ENCODE measurements at places on chromosomes 2 and 18.

GRCh38 chr2:42178335-42178734 lies 9.2 kb downstream of the EML4 start:
- no peak for DNase-seq

DNA sequence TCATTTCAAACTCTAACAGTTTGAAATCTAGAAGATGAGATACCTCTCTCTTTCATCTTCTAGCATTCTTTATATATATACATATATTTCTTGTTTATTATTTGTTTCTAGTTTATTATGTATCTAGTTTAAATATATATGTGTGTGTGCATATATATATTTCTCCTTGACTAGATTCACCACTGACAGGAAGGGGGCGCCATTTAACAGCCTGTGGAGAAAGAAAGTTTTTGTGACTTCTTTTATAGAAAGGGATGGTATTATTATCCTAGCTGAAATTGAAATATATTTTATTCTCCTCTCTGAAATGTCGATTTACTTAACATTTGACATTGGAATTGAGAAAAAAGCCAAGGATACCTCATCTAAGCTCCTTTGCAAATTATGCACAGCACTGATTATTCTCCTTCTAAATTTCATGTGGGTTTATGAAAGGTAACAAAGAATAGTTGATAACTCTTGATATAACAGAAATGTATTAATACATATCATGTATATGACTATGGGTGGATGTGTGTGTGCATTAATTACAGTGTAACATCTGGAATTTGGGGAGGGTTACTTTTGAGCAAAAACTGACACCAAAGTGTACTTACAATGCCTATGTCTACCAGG lies 160.7 kb upstream of the NT5C1B start:
- DNase-seq: peak; percentile 7

DNA sequence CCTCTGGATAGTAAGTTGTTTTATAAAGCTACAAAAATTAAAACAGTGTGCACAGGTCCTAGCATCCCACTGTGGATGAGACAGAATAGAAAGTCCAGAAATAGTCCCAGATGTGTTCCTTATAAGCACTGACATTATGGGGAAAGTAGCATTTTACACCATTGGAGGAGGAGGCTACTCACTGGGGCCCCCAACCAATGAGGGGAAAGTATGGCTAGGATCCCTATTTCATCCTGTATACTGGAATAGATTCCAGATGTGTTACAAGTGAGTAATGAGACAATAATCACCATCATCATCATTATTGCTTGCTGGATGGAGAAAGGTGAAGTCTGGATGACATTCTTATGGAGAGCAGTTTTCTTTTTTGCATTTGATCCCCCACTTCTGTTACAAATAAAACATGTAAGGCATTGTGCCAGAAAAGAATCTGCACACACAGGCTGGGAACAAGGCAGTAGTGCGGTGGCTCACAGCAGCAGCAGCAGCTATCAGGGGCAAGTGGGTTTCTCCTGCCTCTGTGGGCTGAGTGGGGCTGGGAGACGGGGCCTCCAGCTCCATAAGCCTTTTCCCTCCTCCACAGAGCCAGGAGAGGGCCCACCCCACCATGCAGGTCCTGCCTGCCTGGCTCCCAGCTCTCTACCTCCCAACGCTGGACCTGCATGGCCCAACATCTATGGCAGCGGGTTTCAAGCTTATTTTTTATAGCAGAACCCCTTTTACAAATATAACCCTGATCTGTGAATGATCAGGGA lies 5.0 kb downstream of the ARID5A start:
- DNase-seq: no peak

DNA sequence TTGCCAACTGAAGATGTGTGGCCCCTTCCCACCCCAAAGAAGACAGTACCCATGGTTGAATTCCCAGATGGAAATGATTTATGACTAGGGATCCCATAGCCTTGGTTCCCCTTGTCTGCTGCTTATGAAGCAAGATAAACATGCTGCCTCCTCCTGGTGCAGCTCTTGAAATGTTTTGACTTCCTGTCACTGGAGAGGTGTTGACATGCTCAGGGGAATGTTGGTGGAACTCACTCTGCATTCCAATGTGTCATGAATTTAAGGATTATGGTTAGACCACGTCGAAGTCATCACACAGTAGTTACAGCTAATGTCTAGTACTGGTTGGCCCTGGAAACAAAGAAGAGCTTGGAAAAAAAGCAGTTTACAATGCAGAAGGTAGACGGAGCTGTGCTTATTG lies 69.0 kb upstream of the FAM110C start:
- DNase-seq: no peak

DNA sequence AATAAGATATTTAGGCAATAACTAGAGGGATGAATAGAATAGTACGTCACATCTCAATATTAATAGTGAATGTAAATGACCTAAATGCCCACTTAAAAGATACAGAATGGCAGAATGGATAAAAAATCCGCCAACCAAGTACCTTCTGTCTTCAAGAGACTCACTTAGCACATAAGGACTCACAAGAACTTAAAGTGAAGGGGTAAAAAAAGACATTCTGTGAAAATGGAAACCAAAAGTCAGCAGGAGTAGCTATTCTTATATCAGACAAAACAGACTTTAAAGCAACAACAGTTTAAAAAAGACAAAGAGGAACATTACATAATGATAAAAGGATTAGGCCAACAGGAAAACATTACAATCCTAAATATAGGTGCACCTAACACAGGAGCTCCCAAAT lies 56.7 kb upstream of the DSC1 start:
- no peak for DNase-seq

- DNase-seq: no peak
These were observed 15.3 kb upstream of the CREB1 start for GRCh38 chr2:207514451-207514850.

DNA sequence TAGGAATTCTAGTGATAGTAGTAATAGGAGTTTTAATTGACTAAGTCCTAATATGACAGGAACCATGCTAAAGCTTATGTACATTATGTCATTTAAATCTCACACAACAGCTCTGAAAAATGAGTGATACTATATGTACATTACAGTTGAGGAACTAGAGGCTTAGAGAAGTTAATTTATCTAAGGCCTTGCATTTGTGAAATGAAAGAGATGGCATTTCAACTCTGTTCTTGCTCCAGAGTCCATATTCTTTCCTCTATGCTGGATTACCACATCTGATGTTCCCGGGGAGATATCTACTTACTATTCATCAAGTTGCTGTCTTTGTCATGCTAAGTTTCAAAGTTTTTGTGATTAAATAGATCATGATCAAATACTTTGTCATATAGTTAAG lies 5.7 kb downstream of the AGPS start:
- DNase-seq: no peak

- no peak for DNase-seq
These were observed 57.8 kb upstream of the NEUROD1 start for GRCh38 chr2:181738074-181738473.

DNA sequence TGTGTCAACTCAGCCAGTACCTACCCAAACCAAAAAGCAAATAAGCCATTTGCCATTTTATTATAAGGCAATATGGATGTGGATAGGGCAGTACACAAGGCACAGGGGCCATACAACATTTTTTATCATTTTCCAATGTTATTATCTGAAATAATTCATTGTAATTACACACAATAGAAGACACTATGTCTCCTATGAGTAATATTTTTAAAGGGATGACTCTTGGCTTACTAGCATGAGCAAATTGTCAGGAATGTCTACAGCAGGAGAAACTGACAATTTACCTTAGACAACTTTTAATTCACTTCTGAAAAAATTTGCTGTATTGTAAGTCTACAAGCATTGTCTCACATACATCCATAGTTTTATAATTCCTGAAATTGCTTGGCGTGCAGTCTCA lies 1193.9 kb upstream of the CELF4 start:
- DNase-seq: no peak
